ENCODE measurements at places on chromosomes 11 and 22. TPM values are rescaled to one million over a fixed set of nuclear protein-coding genes. Genes with fewer than 3 reads are reported as not detected.

The FOXRED2 gene
- total RNA-seq, result 0.88 TPM

The CALCA gene
- not detected for total RNA-seq

The BIK gene
- total RNA-seq, result 1.4 TPM

The KMT5B gene
- 57.2 TPM for total RNA-seq

The SLC17A6 gene
- total RNA-seq, result not detected

The HSPB2 gene
- not detected for total RNA-seq

The MIOX gene
- not detected for total RNA-seq

The GAL gene
- not detected for total RNA-seq

The ST14 gene
- total RNA-seq, result not detected

The OR52E8 gene
- total RNA-seq, result not detected

The APOBEC3G gene
- 7.0 TPM for total RNA-seq

The WNT11 gene
- total RNA-seq, result not detected

The TRIM22 gene
- total RNA-seq, result 125 TPM

The SYNGR1 gene
- total RNA-seq, result 8.4 TPM

The SLC2A11 gene
- total RNA-seq, result 3.0 TPM

The ELP4 gene
- 33.8 TPM for total RNA-seq

The FJX1 gene
- 31.7 TPM for total RNA-seq

The P2RY6 gene
- not detected for total RNA-seq

The SCUBE1 gene
- not detected for total RNA-seq

The OSBP2 gene
- 0.53 TPM for total RNA-seq

The KRTAP5-2 gene
- total RNA-seq, result not detected

The ADM2 gene
- total RNA-seq, result 0.05 TPM

All from SJSA1 (cell line).